ENCODE measurements at places on chromosomes 6 and 20.

- DNase-seq, result no peak
Measured at GRCh38 chr6:100493206-100493888, 28.6 kb upstream of the SIM1 start.

DNA sequence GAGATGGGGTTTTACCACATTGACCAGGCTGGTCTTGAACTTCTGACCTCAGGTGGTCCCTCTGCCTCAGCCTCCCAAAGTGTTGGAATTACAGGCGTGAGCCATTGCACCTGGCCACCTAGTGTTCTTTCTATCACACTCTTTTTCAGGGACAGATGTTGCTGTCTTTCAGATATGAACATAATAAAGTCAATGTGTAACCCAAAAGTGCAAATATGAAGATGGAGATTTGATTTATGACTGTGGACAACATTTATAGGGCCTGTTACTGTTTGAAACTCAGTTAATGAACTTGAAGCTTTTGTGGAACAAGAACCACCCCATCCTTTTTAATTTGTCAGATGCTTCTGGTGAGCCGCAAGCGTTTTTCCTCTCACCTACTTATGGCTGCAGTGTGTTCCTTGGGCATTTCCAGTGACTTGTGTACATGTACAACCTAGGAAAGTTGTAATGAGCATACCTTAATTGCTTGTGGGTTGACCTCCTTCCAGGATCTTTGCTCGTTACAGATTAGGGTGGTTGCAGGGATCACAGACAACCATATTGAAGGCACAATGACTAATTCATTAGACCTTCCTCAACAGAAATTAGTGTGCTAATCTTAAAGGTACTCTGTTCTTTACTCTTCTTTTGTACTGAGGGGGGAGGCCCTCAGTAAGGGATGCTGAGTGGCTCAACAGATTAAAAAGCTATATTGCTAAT is 6.8 kb downstream of the TBPL1 start:
- DNase-seq, result no peak

DNA sequence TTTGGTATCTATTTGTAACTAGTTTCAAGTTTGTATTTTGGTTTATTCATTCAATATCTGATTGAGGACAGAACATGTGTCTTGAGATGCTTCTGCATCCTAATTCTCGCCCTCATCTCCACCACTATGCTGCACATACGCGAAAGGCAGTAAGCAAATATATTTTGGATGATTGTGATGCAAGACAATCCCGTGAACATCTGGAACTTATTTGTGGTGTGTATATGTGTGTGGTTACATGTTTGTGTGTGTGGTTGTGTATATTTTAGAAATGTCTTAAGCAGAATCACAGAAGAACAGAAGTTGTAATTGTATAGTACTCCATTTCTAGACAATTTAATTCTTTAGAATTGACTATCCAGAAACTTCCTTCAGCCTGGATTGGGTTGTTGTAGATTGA is 35.1 kb upstream of the RNF144B start:
- DNase-seq, result no peak

DNA sequence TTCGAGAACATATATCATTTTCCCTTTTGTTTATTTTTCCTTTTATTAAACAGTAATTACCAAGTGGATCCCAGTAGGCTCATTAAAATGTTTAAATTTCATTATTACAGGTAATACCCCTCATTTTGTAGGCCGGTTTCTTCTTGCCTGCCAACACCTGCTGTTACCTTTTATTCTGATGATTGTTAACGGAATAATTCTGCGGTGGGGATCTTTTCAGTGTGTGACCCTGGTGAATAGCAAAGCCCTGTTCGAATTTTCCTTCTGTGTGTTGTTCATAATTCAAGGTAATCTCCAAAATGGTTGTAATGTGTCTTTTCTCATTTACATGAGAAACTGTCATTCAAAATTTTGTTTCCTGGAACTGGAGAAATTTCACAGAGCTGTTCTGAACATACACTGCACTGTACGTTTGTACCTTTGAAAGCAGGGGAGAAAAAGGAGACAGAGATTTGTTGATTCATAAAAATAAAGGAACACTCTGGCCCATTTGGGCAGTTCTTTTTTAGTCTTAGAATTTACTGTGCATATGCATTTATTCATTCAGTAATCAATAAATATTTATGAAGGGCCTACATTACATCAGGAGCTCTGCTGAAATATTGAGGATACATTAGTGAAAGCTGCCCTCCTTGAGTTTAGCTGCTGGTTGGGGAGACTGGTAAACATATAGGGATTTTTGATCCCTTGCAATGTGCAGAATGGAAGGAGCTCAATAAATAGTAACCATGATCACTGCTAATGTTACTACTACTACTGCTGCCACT is 502.0 kb downstream of the QKI start:
- DNase-seq, result no peak

DNA sequence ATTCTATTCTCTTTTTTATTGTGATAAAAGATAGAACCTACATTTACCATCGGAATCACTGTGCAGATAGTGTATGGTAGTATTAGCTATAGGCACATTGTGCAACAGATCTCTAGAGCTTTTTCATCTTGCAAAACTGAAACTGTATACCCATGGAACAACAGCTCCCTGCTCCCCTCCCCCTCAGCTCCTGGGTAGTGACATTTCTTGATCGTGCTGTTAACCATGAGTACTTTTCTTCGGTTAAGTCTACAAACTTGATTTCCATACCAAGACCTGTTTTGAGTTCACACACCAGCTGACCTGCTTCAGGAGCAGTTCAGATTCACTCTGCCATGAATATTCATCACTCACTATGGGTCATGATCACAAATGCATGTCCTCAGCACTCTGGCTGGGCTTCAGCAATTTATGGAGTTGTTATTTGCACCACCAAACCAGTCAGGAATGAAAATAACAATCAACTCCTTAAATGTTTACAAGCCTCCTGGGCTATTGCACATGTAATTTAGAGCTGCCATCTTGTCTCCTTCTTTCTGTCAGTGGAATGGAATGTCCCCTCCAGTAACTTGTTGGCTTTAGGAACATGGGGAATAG is 32.8 kb downstream of the PRDM1 start:
- peak; percentile 17 for DNase-seq

DNA sequence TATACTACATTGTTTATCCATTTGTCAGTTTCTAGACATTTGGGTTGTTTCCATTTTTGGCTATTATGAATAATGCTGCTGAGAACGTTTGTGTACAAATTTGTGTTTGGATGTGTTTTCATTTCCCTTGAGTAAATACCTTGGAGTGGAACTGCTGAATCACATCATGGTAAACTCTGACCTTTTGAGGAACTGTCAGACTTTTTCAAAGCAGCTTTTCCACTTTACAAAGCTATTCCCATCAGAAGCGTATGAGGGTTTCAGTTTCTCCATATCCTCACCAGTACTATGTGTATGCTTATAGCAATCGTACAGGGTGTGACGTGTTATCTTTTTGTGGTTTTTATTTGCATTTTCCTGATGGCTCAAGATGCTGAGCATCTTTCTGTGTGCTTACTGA is 103.7 kb downstream of the MYO6 start:
- DNase-seq, result no peak

DNA sequence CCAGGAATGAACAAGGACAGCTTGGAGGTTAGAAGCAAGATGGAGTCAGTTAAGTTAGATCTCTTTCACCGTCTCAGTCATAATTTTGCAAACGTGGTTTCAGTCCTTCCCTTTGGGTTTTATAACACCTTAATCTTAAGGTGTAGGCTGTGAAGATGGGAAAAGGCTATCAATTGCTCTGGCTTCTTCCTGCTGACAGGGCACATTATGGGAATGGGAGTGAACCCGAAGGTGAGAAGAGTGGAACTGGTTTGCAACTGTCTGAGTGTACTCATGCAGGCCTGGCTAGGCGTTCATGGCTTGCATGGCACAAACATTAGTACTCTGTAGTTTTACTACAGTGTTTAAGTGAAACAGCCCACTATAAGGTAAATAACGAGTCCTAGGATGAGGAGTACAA is 9.4 kb downstream of the TAF8 start:
- DNase-seq, result no peak

GRCh38 chr20:58389324-58389967 is 417 bp downstream of the VAPB start:
- peak; percentile 39 for DNase-seq

GRCh38 chr20:57959018-57959417 is 249.2 kb upstream of the PMEPA1 start:
- DNase-seq, result no peak

- no peak for DNase-seq
Measured at GRCh38 chr6:75224303-75224926, 18.6 kb upstream of the COL12A1 start.

GRCh38 chr6:33926451-33926850 is 122.6 kb upstream of the MLN start:
- peak; percentile 45 for DNase-seq

- no peak for DNase-seq
Measured at GRCh38 chr6:143675382-143675900, 2.3 kb upstream of the PHACTR2 start.

DNA sequence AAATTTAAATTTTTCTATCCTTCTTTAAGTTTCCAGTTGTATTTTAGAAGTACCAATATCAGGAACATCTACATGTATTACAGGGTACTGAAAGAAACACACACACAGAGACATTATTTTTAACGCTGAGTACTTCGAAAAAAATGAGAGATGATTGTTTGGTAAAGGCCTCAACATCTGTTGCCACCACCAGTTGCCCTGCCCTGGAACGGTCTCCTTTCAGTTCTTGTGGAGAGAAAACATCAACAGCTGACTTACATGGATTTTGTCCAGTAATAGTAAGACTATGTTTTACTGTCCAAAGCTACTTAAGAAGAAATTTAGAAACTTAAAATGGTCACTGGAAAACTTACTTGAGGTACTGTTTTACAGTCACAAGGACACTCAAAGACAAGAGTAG is 16.7 kb downstream of the HMGCLL1 start:
- DNase-seq, result no peak

- no peak for DNase-seq
Measured at GRCh38 chr20:54127855-54128574, 45.8 kb downstream of the CYP24A1 start.

DNA sequence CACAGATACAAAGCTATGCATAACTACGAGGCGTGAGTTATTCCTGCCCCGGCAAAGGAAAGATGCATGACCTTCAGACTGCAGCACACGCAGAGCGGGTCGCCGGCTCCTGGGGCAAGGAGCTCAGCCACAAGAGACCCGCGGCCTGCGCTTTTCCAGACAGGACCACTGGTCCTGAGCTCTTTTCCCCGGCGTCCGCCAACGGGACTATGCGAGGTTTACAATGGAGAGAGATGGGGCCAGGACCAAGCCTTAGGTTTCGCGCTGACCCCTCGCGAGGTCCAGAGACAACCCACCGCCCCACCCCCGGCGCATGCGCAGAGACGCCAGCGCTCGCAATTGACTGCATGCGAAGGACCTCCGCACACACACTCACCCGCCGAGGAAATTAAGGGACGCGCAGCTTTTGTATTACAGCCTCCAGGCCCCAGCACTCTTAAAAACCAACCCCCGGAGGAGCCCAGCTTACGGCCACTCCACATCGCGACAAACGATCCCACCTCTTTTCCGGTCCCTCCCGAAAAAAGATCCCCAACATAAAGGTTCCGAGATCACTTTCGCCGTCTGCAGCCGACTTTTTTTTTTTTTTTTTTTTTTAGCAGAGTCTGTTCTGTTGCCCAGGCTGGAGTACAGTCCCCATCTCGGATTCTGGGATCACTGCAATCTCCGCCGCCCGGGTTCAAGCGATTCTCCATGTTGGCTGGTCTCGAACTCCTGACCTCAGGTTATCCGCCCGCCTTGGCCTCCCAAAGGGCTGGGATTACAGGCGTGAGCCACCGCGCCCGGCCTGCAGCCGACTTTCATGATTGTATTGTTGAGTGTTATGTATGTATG is at the start of gene COQ3:
COQ3 (minus strand) TSS at position 498 of the 834 bp plus-strand sequence; CDS start at position 482, 16 bp downstream.
- DNase-seq, result peak; percentile 77

DNA sequence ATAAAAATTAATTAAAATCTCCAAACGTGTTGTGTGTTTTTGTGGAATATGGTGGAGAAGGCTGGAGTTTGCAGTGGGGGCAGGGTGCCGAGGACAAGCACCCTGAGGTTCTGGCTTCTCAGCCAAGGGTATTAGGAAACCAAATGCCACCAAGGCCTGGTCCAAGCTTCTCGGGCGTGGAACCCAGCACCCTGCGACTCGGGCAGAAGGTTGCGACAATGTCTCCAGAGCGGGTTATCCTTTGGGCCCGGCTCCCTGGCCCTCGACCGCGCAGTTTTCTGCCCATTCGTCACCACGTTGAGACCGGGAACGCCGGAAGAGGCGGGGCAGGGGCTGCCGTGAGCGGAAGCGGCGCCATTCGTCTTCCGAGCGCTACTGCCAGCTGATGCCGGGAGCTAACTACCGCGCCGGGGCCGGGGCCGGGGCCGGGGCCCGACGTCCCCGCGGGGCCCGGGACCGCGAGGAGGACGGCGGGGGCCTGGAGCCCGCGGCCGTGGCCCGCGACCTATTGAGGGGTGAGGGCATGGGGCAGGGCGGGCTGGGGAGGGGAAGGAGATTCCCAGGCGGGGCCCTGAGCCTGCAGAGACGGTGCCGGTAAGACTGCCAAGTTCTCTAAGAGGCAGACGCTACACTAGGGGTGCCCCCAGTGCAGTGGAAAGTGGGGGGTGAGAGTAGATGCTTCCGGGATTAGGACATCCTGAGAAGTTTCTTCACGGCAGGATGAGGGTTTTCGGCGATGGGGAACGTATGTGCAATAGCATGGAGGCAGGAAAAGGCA is at the start of gene RRP36:
RRP36 (plus strand) TSS at position 354 of the 778 bp plus-strand sequence; CDS start at position 386, 32 bp downstream.
- DNase-seq, result peak; percentile 81

- no peak for DNase-seq
Measured at GRCh38 chr6:74834967-74835366, 370.9 kb downstream of the COL12A1 start.

Data from DND-41 (cell line).